Stomach (tissue), 19 donors: ENCODE measurements at places on chromosomes 4 and X. TPM values are rescaled to one million over a fixed set of nuclear protein-coding genes. Genes with fewer than 3 reads are reported as not detected.

GRCh38 chrX:153744210-153745066 is 19.6 kb upstream of the PLXNB3 start:
- DNase-seq, result no peak

The SLC6A14 gene
- total RNA-seq, result 8.6 TPM

- DNase-seq, result no peak
Measured at GRCh38 chr4:42646999-42647541, 9.8 kb downstream of the ATP8A1 start.

DNA sequence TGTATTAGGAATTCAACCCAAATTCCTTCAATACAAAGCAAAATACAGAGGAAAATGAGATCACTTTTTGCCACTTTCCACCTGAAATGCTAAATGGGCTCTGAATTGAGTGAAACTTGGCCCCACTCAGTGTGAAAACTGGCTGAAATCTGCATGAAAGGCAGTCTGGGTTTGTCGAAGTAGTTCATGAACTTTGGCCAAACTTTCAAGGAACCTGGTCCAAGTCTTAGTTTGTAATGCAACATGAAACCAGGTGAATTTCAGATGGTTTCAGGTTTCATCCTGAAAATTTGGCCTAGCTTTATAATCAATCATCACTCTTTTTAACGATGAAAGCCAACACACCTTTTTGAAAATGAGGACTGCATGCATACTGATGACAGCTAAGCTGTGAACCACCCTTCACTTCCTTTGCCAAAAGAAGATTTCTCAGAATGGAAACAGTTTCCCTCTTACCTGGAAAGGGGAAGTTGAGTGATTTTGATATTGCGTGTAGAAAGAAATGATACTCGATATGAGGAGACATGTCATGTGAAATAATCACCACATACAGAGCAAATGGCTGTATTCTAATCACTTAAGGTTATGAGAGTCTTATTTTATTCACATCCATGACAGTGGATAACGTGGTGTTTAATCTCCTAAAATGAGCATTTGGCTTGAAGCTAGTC is 209.9 kb upstream of the ETNPPL start:
- no peak for DNase-seq

- no peak for DNase-seq
Measured at GRCh38 chrX:15804563-15804962, 14.3 kb downstream of the ZRSR2 start.
